ENCODE measurements at places on chromosomes 3 and 15.

- DNase-seq = no peak
Observed at GRCh38 chr3:9915254-9916141, 1.4 kb upstream of the IL17RC start.

GRCh38 chr15:61100512-61100911 lies 128.6 kb downstream of the RORA start:
- DNase-seq = no peak

- peak; percentile 23 for DNase-seq
Observed at GRCh38 chr15:51051776-51052175, 42.9 kb downstream of the TNFAIP8L3 start.

- no peak for DNase-seq
Observed at GRCh38 chr15:65957451-65957850, 88.2 kb downstream of the RAB11A start.

- no peak for DNase-seq
Observed at GRCh38 chr3:123971406-123971805, 10.4 kb upstream of the CCDC14 start.

DNA sequence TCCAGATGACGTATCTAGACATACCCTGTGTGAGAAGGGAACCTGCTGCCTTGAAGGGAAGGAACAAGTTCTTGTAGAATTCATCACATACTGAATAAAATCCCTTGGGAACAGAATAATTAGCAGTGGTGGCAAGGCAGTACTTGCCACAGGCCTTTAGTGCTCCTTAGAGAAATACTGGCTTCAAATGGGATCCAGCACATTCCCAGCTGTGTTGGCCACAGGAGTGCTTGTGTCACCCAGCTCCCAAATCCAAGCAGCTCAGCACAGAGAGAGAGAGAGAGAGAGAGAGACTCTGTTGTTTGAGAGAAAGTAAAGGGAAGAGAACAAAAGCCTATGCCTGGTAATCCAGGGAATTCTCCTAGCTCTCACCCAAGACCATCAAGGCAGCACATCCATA lies 969.0 kb upstream of the ALCAM start:
- DNase-seq = no peak

- DNase-seq = peak; percentile 92
Observed at GRCh38 chr15:86916671-86917360, 837.1 kb downstream of the AGBL1 start.

GRCh38 chr15:73752806-73753193 lies 351 bp downstream of the INSYN1 start:
- DNase-seq = no peak

GRCh38 chr3:47841786-47842349 lies 38.9 kb downstream of the DHX30 start:
- DNase-seq = no peak

DNA sequence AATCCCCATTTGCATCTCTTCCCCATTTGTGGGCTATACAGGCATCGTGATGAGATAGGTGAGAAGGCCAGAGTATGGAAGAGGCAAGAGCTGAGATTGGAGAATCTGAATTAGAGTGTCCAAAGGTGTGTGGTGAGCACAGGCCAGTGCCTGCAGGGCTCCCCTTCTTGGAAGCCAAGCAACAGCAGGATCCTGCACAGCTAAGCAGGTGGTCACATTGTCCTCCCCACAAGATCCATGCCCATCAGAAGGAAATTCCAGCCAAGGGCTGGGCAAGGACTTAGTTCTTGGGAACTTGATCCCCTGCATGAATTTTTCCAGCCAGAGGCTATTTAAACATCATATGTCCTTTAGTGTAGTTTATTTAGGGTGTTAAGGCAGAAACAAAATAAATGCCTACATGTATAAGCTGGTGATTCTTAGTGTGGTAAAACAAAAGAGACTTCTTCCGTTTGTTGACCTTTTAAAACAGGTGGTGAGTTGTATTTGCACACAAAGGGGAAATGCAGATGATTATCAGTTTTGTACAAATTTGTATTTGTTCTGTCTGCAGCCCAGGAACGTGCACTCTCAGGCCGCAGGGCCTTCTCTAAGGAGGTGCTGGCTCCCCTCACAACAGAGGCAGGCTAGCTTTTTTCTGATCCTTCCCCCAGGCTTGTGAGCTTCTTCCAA lies 110.2 kb downstream of the PLCL2 start:
- DNase-seq = no peak

GRCh38 chr3:38457111-38458003 lies 3.7 kb downstream of the ACVR2B start:
- DNase-seq = no peak

GRCh38 chr15:52379395-52380106 lies 83.9 kb upstream of the MYO5C start:
- no peak for DNase-seq

- DNase-seq = no peak
Observed at GRCh38 chr3:87810452-87811016, 248.3 kb downstream of the CGGBP1 start.

GRCh38 chr3:61657689-61658088 lies 96.3 kb downstream of the PTPRG start:
- DNase-seq = no peak

DNA sequence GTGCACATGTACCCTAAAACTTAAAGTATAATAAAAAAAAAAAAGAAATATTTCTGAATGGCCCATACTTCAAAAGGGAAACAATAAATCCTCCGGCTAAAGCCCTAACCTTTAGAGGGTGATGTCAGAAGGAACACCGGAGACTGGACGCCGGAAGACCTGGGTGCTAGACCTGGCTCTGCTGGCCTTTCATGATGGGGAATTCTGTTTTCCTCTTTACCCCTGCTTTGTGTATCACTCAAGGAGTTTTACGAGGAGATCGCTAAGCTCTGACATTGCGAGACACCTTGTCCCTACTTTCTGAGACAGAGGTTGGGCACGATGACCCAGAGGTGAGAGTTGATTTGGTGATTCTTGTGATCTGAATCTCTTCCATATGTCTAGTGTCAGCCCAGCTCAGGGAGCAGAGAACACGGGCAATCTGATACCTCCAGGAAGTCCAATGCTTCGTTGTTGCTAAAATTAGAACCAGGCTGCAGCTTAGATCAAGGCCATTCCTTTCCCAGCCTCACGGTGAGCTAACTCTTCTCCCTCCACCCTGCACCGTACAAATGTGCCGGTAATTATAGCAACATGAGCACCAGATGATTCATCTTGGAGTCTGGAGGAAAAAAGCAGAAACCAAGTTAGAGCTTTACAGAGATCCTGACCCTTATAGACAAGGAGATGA lies 42.0 kb upstream of the CFAP161 start:
- DNase-seq = no peak

DNA sequence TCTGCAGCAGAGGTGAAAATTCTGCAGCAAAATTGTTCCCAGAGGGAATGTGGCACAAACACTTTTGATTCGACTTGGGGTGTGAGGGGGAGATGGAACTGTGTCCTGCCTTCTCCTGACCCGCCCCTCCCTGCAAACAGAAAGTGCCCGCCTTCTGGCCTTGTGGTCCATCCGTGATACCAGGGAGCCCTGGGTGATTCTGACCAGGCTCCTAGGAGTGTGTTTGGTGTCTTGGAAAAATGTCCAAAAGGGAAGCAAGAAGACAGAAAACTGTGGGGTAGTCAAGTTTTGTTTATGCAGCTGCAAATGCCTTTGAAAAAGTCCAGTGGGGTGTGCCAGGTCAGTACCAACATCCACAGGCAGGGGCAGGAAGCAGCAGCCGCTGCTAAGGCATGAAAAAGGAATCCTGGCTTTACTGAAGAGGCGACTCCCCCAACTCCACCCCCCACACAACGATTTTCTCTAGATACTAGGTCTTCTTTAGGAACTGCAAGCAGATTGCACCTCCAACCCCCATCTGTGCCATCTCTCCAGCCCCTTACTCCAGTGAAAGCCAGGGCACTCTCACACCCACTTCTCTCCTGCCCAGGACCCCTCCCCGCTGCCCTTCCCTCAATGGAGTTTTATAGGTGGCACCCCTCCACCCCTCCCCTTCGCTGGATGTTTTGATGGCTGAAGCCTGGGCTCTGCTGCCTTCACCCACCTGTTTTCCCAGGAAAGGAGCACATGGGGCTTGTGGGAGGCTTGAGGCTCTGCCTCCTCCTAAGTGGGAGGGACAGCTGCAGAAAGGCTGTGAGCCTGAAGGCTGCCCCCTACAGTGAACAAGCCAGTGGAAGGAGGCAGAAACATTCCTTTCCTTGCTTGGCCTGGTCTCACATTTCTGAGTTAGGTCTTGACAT lies 82.4 kb upstream of the HERC1 start:
- DNase-seq = no peak

- peak; percentile 77 for DNase-seq
Observed at GRCh38 chr3:10189557-10190354, 25.0 kb downstream of the IRAK2 start.

- no peak for DNase-seq
Observed at GRCh38 chr3:88816445-88816844, 291.0 kb upstream of the EPHA3 start.

GRCh38 chr3:106261915-106262683 lies 393.3 kb upstream of the CBLB start:
- no peak for DNase-seq

DNA sequence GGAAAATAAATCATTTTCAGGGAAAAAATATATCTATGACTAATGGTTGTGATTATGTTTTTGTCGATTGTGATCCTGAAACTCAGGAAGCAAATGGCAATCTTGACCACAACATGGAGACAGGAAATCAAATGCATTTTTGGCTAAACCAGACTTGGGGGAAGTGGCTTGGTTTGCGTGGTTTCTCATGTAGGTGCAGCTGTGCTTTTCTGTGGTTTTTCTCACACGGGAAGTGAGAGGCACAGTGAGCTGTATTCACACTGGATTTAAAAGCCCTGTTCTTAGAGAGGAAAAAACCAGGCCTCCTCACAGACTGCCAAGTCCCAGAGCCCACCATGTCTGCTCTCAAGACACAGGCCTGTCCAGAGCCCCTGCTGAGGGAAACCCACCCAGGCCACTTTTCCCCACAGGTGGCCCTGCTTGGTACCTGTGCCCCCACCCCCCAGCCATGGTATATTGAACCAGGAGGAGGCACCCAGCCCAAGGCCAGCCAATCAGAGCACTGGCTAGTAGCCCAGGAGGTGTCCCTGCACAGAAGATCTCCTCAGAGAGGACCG lies 46.1 kb downstream of the BTD start:
- DNase-seq = no peak

DNA sequence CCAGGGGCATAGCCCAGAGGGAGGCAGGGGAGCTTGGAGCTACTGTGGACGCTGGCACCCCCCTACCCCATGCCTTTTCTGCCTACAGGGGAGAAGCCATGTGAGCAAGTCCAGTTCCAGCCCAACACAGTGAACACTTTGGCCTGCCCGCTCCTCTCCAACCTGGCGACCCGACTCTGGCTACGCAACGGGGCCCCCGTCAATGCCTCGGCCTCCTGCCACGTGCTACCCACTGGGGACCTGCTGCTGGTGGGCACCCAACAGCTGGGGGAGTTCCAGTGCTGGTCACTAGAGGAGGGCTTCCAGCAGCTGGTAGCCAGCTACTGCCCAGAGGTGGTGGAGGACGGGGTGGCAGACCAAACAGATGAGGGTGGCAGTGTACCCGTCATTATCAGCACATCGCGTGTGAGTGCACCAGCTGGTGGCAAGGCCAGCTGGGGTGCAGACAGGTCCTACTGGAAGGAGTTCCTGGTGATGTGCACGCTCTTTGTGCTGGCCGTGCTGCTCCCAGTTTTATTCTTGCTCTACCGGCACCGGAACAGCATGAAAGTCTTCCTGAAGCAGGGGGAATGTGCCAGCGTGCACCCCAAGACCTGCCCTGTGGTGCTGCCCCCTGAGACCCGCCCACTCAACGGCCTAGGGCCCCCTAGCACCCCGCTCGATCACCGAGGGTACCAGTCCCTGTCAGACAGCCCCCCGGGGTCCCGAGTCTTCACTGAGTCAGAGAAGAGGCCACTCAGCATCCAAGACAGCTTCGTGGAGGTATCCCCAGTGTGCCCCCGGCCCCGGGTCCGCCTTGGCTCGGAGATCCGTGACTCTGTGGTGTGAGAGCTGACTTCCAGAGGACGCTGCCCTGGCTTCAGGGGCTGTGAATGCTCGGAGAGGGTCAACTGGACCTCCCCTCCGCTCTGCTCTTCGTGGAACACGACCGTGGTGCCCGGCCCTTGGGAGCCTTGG lies 5.6 kb downstream of the CIB1 start:
- DNase-seq = no peak

DNA sequence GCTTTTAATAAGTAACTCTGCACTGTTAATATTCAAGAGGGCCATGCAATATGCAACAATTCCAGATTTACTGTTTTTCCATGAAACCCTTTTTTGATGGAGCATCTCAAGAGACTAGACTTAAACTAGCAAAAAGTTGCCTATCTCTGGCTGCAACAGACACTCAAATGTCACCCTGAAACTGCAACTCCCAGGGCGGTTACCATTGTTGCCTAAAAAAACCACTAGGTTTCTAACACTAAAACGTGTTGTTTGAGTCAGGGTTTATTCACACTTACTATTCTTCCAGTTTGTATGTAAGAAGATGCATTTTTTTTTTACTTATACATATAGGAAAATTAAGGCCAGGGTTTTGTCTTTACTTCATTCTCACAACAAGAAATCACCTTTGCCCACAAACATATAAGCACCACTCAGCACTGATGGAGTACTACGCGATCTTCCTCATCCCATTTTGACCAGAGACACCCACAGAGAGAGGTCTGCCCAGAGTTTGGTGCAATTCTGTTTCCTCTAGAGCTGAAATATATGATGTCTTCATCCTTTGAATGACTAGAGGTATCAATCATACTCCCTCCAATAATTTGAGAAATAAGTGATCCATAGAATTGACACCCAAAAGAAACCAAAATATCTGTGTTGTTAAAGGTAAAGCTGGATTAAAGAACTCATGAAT lies 124.0 kb upstream of the SNTN start:
- no peak for DNase-seq

DNA sequence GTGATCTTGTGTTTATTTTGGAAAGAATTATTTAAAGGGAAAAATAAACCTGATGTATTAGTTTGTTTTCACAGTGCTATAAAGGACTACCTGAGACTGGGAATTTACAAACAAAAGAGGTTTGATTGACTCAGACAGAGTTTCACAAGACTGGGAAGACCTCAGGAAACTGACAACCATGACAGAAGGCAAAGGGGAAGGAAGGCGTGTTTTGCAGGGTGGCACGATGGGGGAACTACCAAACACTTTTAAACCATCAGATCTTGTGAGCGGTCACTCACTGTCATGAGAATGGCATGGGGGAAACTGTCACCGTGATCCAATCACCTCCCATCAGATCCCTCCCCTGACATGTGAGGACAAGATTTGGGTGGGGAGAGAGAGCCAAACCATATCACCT lies 87.0 kb downstream of the TP63 start:
- DNase-seq = no peak

GRCh38 chr3:123831420-123831819 lies 52.7 kb downstream of the MYLK start:
- DNase-seq = no peak

DNA sequence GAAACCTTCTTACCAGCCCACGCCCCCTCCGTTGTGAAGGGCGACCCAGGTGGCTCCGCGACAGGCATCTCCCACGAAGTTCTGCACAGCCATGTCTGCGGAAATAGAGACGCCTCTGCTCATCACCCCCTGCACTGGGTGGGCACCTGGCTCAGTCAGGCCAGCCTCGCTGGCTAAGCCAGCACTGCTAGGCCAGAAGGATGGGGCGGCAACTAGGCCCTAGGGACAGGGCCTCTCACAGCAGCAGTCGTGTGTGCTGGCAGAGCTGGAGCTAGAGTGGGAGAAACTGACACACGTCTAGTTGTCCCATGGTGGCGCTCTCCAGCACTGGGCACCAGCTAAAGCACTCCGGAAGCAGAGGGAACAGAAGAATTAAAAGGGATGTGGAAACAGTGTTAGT lies 12.5 kb upstream of the ZXDC start:
- DNase-seq = no peak

- DNase-seq = no peak
Observed at GRCh38 chr15:63211549-63211948, 22.1 kb downstream of the RAB8B start.

All from amygdala (tissue), 56 donors.